ENCODE measurements at places on chromosomes 16 and 17.

GRCh38 chr16:22631264-22631663 lies 120.6 kb downstream of the NPIPB5 start:
- no peak for DNase-seq

GRCh38 chr17:36117505-36118382 lies 14.1 kb downstream of the CCL4 start:
- DNase-seq = no peak

DNA sequence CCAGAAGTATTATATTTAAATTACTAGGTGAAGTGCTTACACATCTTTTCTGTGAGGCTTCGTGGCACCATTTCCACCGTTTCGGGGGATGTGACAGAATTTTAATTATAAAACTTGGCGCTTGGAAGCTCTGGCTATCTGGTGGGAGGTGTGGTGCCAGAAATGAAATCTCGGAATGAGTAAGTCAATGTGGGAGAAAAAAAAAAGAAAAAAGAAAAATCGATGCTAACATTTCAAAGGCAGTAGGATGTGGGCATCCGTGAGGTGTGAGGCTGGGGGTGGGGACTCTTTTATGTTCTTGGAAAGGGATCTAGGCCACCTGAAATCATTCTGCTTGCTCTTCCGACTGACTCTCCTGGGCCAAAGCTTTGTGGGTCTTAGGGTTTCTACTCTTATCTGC lies 21.9 kb downstream of the CPPED1 start:
- DNase-seq = no peak

GRCh38 chr16:85331688-85332087 lies 219.4 kb upstream of the CIBAR2 start:
- DNase-seq = no peak

GRCh38 chr16:88338896-88339295 lies 43.9 kb upstream of the ZNF469 start:
- no peak for DNase-seq

GRCh38 chr16:25151996-25152395 lies 40.5 kb downstream of the LCMT1 start:
- no peak for DNase-seq

- no peak for DNase-seq
These were observed 4.3 kb upstream of the ABAT start for GRCh38 chr16:8670014-8670560.

DNA sequence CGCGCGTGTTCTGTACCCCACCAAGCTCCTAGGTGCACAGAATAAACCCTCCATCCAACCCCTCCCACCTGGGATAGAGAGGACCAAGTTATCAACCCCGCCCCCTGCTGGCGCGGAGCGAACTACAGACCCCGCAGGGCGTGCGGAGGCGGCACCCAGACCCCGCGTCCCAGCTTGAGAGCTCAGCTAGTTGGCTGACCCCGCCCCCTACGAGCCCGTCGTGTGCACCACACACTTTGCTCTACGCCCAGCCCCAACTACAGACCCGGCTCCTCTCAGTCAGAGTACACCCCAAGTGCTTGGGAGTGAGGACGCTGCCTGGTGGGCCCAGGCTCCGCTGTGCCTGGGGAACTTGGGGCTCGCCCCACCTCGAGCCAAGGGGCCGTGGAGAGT lies 1.5 kb downstream of the GRIN2A start:
- DNase-seq = no peak

DNA sequence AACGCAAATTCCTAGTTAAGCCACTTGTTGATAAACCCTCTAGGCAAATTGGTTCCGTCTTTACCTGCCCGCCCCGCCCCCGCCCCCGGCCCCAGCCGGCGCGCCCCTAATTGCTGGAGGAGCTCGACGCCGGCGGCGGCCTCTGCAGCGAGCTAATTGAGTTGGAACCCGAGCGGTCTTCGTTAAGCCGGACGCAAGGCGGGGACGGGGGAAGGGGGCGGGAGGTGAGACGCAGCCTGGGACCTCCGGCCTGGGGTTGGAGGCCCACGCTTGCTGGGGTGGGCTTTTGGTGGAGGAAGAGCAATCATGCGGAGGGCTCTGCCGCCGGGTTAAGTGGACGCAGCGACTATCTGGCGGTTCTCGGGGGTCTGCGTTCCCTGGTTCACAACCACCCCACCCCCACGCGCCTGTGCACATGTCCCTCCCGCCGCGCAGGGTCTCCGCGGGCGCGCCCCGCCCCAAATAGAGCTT lies 12.7 kb upstream of the FOXF1 start:
- DNase-seq = no peak

DNA sequence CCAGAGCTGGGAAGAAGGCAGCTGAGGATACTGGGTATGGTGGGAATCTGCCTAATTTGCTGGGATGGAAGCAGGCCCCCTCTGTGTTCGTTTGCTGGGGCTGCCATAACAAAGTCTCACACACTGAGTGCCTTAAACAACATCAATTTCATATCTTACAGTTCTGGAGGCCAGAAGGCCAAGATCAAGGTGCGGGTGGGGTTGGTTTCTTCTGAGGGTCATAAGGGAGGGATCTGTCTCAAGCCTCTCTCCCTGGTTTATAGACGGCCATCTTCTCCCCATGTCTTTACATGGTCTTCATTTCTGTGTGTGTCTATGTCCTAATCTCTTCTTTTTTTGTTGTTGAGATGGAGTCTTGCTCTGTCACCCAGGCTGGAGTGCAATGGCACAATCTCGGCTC lies 35.8 kb downstream of the GDE1 start:
- DNase-seq = no peak

DNA sequence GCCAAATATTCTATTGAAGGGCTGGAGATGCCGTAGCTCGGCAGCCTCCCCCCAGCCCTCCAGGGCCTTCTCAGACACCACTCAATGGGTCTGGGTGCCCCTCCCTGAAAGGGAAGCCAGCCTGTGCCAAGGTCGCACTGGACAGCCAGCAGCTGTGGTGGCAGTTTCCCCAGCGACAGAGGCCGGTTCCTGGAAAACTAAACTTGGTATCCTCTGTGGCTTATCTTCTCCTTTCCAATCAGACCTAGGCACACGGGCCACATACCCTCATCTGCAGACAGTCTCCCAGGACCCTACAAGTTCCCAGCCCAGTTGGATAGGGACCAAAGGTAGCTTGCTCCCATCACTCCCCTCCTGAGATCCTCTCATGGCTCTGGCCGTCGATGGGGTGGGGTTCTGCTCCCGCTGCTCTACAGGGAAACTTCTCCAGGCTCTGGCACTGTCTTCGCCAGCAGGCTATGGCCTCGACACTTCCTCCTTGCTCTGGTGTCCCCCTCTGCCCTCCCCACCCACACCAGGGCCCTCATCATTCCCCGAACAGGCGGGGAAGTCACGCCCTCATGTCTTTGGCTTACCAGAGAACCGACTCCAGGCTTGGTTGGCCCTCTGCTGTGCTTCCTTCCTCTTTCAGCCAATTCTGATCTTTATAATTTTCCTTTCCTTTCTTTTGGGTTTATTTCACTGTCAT lies 18.3 kb upstream of the IL21R start:
- DNase-seq = no peak

GRCh38 chr16:71482569-71482968 lies 6.6 kb downstream of the ZNF19 start:
- no peak for DNase-seq

GRCh38 chr17:50847566-50847965 lies 12.2 kb downstream of the WFIKKN2 start:
- no peak for DNase-seq

GRCh38 chr16:72835086-72835485 lies 212.8 kb downstream of the ZFHX3 start:
- DNase-seq = no peak

DNA sequence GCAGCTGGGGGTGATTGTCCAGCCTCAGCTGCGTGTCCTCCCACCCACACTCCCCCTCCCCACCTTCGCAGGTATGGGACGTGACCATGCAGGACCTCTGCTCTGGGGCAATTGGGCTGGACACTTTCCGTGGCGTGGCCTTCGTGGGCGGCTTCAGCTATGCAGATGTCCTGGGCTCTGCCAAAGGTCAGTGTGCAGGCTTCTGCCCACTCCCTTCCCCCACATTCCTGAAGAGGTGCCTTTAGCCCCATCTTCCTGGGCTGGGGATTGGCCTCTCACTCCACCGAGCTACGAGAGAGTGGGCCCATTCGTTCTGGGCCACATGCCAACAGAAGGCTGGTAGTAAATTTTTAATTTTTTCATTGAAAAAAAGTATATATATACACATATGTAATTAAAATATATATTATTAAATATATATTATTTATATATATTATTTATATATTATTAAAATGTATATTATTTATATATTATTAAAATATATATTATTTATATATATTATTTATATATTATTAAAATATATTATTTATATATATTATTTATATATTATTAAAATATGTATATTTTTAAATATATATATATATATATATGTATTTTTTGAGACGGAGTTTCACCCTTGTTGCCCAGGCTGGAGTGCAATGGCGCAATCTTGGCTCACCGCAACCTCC lies 18.5 kb downstream of the PFAS start:
- DNase-seq = no peak

DNA sequence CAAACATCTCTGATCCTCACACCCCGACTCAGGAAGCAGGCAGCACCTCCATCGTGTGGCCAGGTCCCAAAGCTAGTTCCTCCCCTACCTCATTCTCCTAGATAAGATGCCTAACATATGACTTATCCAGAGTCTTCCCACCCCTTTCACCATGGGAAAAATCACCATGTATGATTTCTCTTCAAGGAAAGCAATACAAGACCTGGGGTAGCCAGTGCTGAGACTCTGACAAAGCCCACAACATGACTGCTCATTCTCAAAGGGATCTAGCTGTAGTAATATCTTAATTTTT lies 45.1 kb downstream of the CMTM4 start:
- no peak for DNase-seq

GRCh38 chr17:29051731-29052130 lies 8.8 kb downstream of the PIPOX start:
- no peak for DNase-seq

- no peak for DNase-seq
These were observed 2.9 kb downstream of the SRSF2 start for GRCh38 chr17:76734080-76734840.

DNA sequence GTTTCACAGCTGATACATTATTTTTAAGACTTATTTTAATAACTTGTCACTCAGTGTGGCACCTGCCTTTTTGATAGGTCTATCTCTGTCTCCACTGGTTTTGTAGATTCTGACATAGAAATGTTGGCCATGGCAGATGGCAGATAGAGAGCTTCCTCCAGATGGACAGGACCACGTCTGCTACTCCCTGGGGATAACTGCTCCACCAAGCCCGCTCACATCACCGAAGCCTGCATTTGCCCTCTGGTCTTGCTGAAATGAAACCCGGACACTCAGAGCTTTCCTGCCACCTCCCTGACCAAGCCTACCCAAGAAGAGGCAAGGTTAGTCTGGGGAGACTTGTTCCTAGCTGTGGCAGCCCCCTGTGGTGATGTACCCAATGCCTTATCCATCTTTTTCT lies 16.4 kb upstream of the HAP1 start:
- no peak for DNase-seq

DNA sequence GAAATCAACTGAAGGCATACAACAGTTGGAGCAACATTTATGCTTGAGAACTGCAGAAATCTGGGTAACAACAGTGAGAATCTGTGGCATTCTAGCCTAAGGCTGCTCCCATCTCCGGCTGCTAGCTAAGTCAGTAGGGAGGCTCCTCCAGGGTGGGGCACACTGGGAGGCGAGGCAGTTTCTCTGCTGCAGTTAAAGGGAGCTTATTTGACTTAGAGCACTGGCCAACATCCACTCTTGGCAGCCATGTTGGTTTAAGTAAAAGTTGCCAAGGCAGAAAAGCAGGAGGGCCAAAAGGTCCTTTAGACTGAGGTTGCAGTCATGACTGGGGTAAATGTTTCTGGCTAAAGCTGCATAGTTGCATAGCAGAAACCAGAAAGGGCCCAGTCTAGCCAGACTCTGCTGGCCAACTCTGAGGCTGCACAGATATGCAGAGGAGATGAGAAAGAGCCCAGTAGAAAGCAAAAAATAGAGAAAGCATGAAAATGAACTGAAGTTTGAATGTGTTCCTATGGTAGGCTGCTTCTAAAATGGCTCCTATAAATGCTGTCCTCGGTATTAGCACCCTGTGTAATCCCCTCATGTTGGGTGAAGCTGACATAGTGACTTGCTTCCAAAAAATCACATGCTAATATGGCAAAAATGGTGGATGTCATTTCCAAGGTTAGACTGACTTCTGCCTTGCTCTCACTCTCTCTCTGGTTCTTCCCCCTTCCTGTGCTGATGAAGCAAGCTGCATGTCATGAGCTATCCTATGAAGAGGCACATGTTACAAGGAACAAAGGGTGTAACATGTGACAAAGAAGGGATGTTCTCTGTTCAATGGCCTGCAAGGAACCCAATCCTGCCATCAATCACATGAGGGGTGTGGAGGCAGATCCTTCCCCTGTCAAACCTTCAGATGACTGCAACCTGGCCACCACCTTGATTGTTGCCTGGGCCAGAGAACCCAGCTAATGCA lies 3.7 kb upstream of the C16orf78 start:
- DNase-seq = no peak

GRCh38 chr16:63787014-63787413 lies 1334.8 kb downstream of the CDH11 start:
- no peak for DNase-seq

GRCh38 chr16:30604316-30604947 lies 5.8 kb downstream of the ZNF689 start:
- no peak for DNase-seq

- peak; percentile 70 for DNase-seq
These were observed at the start of gene CNEP1R1 for GRCh38 chr16:50024684-50025536. TSS of gene CNEP1R1 (plus strand) at chr16:50025225. CDS start at chr16:50025316, 91 bp downstream.

DNA sequence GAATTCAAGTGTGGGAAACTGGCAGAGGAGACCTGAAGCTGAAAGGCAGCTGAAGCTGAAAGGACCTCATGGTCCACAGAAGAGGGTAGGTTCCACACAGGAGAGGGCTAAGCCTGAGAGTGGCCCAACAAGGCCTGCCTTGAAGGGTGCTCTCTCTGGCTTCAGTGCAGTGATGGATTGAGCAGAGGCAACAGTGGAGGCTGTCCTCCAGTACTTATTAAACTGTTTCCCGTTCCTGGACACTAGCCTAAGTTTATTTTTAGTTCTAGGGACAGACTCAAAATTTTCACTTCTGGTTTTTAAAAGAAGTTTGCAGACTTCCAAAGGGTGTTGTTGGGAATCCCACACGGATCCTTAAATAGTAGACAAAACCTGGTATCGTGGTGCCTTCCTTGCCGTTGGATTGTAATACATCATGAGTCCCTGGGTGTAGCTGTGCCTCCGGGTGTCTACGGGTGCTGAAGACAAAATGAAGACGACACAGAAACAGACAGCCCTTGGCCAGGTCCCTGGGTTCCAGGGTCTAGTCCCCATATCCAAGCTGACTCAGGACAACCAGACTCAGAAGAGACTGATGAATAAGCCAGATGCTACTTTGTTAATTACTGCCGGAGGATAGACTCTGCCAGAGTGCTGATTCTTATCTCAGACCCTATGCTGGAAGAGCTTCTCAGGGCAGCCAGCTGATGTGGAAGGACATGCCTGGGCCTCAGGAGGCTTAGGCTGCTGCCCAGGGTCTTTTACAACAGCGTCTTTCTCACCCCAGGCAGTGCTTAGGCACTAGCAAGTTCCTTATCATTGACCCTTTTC lies 7.1 kb upstream of the CMTM4 start:
- DNase-seq = no peak

GRCh38 chr16:61659936-61660335 lies 376.3 kb downstream of the CDH8 start:
- no peak for DNase-seq
